ENCODE measurements at places on chromosomes 3 and 15.

DNA sequence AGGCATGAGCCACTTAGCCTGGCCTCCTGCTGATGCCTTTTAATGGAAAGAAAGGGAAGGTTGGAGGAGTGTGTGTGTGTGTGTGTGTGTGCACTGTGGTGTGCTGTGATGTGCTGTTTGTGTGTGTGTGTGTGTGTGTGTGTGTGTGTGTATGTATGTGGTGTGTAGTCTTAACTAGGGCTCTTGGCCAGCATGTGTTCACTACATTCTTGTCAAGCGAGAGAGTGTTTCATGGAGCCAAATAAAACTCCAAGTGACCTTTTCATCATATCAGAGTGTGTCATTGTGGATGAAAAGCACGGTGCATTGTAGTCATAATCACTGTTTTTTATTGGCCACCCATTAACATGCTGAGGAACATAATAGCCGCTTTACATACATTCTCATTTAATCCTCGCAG is 30.8 kb upstream of the BHLHE40 start:
- DNase-seq: no peak

DNA sequence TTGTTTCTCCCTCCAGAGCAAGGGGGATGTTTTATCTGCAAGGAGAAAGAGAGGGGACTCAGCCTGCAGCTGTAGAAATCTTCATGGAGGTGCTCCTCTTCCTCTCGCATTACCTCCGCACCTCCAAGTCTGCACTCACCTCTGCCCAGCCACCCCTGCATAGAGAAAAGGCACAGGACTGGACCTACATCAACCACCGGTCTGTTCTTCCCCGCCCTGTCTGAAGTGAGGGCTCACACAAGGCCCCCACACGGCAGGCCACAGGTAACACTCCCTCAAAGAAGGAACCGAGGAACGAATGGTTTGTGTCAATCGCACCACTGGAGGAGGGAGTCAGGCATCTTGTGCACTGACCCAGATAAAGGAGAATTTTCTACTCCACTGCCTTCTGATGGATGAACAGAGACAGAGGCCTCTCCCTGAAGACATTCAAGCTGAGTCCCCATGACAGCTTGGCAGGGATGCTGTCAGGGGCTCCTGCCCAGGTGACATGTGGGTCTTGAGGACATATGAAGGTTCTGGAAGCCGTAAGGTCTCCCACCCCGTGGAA is 260.3 kb downstream of the XXYLT1 start:
- DNase-seq: no peak

GRCh38 chr3:100189444-100189964 is 71.3 kb upstream of the TBC1D23 start:
- DNase-seq: no peak

DNA sequence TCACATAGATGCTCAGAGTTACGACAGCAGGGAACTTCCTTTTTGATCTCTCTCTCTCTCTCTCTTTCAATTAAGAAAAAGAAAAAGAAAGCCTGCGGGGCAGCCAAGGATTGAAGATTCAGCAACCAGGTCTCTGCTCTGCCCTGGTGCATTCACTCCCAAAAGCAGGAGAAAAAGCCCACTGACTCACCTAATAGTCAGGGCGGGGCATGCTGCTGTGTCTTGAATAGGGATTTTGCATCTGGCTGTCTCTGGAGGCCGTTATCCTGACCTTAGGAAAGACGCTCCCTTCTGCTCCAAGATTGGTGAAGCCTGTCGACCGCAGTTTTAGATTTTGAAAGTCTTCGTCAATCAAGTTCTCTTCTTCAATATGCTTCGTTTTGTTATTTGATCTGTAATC is 20.8 kb upstream of the ITGB5 start:
- no peak for DNase-seq

DNA sequence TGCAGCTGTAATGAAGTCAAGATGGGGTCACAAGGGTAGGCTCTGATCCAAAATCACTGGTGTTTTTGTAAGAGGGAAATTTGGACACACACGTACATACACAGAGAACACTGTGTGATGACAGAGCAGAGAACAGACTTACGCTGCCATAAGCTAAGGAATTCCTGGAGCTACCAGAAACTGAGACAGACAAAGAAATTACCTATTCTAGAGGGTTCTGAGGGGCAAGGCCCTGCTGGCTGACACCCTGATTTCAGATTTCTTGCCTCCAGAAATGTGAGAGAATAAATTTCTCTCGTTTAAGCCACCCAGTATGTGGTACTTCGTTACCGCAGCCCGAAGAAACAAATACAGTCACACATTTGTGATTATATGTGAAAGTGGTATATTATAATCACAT is 24.8 kb downstream of the CBLB start:
- no peak for DNase-seq
